ENCODE measurements at places on chromosomes 1 and 21.

- no peak for DNase-seq
Observed at GRCh38 chr1:147334292-147334691, 91.8 kb downstream of the CHD1L start.

GRCh38 chr1:150067184-150068108 lies at the start of gene VPS45:
TSS of gene VPS45 (plus strand) at chr1:150067776. CDS start at chr1:150067858, 82 bp downstream.
- DNase-seq = peak; percentile 93

GRCh38 chr1:157968946-157969345 lies 24.5 kb upstream of the KIRREL1 start:
- no peak for DNase-seq

GRCh38 chr1:174964261-174964971 lies 35.3 kb upstream of the CACYBP start:
- peak; percentile 48 for DNase-seq

DNA sequence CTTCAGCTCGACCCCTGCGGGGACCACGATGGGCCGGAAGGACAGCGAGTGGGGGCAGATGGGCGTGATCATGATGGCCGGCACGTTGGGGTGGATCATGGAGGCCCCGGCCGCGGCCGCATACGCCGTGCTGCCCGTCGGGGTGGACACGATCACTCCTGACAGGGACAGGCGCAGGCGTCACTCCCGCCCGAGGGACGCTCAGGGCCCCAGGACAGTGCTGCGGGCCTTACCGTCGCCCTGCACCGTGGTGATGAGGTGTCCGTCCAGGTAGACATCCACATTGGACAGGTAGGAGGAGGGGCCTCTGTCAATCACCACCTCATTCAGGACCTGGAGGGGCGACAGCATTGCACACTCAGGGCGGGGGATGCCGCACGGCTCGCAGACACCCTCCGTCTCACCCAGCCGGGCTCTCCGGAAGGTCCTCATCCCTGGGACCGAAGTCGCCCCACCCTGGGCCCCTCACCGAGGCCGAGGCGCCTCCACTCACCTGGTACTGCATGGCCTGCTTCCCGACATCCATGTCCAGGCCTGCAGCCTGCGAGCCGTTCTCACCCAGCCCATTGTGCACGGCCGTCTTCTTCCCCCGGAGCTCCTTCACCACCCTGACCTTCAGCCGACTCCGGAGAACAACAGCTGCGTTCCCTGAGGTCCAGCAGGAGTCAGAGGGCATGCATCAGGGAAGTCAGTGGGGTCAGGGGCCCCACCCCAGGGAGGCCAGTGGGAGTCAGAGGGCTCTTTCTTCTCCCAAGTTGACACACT lies 24.0 kb downstream of the NADK start:
- DNase-seq = no peak

DNA sequence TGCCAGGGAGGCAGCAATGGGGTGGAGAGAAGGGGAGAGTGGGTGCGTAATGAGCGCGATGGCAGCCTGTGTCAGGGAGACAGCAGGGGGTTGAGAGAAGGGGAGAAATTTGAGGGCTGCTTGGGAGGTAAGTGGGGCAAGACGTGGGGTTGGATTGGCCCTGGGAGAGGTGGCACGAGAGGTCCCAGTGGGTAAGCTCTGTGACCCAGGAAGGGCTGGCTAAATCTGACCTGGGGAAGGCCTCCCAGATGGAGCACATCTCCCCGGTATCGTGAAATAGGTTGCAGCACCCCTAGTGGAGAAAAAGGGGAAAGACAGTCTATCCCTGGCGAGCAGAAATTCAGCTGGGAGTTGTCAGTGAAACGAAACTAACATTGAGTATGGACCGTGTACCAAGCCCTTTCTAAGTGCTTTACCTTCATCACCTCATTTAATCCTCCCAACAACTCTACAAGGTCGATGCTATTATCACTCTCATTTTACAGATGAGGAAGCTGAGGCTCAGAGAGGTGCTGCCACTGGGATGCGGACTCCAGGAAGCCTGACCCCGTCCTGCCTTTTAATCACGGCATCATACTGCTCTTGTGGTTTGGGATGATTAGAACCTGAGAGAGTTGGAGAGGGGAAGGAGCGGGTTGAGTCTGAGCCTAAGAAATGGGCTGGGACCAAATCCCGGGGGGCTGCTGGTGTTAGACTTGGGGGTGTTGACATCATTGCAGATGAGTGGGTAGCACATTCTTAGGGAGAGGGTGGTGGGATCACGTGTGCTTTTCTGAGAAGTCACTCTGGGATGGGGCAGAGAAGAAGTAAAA lies 56.6 kb upstream of the RPL11 start:
- peak; percentile 79 for DNase-seq

GRCh38 chr1:186404454-186405051 lies 28.9 kb downstream of the ODR4 start:
- peak; percentile 87 for DNase-seq

- no peak for DNase-seq
Observed at GRCh38 chr1:103859721-103860120, 110.0 kb downstream of the AMY1C start.

DNA sequence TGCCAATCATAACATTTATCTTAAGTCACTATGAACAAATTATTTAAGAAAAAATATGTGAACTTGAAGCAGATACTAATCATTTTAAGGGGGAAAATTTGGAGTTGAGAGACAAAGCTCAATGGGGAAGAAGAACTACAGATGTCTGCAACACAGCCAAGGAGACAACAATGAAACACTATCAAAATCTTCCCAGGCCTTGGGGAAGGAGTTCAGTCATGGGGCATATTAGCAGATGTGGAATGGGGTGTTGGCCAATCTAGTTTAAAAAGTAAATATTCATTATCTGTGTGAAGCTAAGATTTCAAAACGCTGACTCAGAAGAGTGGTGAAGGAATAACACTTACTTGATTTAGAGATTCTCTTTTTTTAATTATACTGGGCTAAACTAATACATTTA lies 671.6 kb upstream of the ZP4 start:
- no peak for DNase-seq

DNA sequence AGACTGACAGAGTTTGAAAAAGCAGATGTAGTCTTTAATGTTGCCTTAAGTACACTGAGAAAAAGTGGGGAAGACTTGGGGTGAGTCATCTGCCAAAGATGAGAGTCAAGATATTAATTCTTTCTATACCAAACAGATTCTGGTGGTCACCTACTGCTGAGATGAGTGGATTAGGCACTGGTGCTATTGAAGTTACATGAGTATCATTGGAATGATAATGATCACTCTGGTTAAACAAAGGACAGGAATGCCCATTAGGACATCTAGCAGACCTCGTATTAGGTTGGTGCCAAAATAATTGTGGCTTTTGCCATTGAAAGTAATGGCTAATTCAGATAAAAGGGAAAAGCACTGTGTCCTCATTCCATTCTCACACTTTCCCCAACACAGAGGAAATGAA lies 1588.9 kb downstream of the KCNT2 start:
- DNase-seq = no peak

GRCh38 chr1:183859831-183860230 lies 54.9 kb downstream of the RGL1 start:
- no peak for DNase-seq

DNA sequence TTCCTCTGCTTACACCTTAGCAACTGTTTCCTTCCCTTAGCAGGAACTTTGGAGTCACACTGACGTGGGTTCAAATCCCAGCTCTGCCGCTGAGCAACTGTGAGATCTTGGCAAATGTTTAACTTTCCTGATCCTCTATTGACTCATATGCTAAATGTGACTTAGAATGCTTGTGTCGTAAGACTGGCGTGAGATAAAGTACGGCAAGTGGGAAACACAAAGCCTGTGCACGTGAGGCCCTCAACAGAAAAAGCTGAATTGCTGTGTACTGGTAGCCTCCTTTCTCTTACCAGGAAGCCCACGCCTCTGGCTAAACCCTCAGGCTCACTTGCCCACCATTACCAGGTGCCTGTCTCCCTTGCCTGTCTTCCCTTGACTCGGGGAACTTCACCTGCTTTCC lies 135.4 kb upstream of the TNR start:
- no peak for DNase-seq

- no peak for DNase-seq
Observed at GRCh38 chr1:24191860-24192259, 4.8 kb upstream of the IFNLR1 start.

DNA sequence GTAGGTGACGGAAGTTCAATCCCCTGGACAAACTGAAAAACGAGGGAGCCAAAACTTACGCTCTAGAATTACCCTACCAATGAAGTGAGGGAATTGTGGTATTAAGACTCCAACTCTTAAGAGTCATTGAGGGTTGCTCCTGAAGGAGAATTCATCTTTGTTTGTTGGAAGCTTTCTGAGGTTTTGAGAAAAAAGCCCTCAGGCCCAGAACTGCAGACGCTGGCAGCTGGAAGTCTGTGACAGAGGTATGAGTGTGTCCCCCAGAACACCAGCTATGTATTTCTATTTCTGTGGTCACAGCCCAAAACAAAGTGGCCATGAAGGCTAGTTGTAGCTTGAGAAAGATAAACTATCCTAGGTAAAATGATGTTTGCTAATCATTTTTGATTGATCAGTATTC lies 438.8 kb upstream of the B3GALT2 start:
- DNase-seq = no peak

GRCh38 chr1:100834777-100835660 lies 59.6 kb downstream of the EXTL2 start:
- peak; percentile 49 for DNase-seq

DNA sequence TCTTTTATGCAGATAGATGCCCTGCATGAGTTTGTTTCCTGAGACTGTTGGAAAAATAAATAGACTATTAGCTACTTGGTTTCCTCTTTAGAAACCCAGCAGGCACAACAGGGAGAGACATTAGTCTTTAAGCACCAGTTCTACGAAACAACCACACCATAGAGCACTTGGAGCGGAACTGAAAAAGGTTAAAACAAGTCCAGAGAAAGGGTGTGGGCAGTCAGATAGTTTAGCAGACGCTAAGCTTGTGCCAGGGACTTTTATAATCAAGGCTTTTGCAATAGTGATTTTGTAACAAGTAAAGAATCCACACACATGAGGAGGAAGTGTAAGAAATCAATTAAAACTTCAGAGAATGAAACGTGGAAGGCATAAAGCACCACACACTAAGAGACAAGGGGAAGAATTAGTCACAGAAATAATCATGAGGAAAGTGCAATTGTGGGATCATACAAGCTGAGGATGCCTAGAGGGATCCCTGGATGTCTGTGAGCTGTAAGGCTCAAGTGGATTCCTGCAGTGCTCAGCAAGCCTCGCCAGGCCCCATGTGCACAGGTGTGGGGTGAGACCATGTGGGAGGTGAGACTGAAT lies 37.8 kb upstream of the TLR5 start:
- DNase-seq = no peak

DNA sequence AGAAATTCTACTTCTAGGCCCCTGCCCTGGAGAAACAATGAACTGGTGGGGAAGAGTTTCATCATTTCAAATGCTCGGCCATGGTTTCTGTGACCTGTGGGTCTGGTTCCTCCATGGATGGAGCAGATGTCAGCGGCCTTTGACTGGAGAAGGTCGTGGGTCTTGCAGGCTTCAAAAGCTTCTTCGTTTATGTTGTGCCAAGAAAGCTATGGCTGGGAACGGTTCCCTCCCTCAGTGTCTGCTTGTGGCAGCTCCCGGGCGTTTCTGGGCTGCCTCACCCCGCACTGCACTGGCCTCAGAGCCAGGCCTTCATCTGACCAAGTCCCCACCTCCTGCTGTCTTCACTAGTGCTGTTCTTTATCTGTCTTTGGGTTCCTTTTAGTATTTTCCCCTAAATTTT lies 46.4 kb upstream of the POFUT2 start:
- DNase-seq = no peak

- DNase-seq = no peak
Observed at GRCh38 chr1:209590405-209590804, 6.9 kb downstream of the CAMK1G start.

DNA sequence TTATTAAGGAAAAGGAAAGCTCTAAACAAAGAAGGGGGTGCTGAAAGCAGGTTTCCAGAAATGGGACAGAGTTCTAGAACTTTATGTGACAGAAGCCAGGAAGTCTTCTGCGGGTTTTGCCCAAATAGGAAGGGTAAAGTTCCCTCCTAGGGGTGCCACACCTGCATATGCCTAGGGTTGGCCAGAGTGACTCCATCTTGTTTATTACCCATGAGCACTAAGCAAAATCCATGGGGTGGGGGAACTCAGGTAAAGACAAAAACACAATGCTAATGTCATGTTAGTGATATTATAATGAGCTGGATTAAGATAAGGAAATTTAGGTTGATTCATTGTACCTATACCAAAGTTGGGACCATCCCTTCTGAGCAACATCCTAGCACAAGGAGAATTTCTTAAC lies 1132.7 kb downstream of the KCNT2 start:
- no peak for DNase-seq

DNA sequence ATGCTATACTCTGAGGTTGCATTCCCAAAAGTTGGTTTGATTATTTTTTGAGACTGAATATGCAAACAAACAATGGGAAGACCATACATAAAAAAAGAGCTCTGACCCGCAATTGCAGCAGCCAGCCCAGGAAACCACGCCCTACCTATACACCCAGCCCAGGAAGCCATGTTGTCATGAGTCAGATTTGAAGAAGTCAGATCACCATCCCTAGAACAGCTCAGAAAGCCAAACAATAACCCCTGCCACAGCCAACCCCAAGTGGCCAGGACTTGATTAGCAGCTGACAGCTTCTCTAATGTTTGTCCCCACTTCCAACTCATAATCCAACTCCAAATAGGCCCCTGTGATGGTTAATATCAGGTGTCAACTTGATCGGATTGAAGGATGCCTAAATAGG lies 621.9 kb downstream of the NPHP4 start:
- DNase-seq = no peak

DNA sequence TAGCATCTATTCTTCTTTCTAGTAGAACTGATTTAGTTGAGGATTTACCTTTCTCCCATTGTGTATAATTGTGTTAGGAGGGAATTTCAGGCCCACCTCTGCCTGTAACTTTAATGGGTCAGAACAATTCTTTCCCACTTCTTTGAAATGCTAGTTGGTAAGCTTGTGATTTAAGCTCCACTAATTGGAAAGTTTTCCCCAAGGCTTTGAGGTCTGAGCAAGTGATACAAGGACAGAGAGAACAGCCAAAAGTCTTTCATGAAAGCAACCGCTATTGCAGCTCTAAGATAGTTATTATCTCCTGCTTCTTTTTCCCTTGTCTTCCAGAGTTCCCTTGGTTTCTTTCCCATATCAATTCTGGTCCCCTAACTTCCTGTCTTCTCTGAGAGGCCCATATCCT lies 38.7 kb upstream of the PDC start:
- DNase-seq = no peak

DNA sequence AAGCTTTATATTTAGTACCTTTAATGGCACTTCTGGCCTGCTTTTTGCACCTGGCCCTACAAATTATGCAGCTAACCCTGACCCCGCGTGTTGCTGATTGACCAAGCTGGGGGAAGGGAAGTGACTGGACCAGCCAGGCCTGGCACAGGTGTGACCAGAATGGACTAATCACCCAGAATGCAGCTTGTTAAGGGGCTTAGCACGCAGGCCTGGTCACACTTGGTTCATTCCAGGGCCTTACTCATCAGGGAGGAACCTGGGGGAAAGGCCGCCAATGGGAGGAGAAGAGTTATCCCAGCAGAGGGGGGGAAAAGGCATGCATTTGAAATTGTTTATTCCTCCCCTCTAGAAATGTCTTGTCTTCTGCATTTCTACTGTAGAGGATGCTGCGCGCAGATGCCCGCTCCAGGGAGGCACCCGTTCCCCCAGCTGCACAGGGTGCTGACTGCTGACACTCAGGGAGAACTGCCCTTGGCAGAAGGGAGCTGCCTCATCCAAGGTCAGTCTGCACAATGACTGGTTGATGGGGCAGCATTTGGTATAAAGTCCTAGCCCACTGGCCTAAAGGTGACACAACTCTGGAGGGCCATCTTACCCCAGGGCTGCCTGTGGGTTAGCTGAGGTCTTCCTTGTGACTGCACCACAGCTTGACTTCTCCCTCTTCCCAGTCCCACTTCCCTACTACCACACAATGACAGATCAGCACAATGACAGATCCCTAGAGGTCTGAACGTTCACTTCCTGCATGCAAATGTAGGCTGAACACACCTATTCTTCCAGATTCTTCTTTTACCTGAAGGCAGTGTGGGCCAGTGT lies 29.0 kb downstream of the DHCR24 start:
- no peak for DNase-seq
